ENCODE measurements at places on chromosomes 11 and 22.
A peak's percentile ranks its signal among the peaks of the same experiment; 100 is the strongest.

GRCh38 chr11:86606836-86607481, 65.5 kb downstream of the ME3 start:
- no peak for DNase-seq

GRCh38 chr22:28379951-28380350, 299.7 kb downstream of the TTC28 start:
- no peak for DNase-seq

GRCh38 chr11:34266090-34266912, 91.5 kb downstream of the ABTB2 start:
- no peak for DNase-seq

DNA sequence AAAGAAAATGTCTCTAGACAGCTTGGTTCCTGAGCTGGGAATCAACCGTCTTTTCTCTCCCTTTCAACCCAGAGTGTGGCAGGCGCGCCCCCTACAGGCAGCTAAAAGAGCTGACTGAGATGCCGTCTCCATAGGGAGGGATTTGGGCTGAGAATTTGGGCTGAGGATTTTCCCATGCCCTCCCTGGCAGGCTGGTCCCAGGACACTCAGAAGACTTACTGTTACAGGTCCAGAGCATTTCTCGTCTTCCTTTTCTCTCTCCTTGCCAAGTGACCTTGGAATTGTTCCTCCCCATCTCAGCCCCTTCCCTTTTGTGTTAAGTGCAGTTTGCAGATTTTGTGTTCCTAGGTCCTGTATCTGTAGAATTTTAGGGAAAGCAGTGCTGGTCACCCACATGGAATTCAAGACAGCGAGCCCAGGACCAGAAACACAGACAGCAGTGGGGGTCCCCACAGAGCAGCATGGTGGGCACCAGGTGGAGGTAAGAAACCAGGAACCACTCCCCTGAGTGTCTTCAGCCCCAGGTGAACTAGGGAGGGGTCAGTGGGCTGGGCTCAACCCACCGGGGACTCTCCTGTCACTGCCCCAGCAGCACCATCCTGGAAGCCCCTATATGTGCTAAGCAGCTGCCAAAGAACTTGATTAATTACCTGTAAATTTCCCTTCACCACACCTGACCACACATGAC, 9.9 kb upstream of the IGLL5 start:
- peak; percentile 53 for DNase-seq

DNA sequence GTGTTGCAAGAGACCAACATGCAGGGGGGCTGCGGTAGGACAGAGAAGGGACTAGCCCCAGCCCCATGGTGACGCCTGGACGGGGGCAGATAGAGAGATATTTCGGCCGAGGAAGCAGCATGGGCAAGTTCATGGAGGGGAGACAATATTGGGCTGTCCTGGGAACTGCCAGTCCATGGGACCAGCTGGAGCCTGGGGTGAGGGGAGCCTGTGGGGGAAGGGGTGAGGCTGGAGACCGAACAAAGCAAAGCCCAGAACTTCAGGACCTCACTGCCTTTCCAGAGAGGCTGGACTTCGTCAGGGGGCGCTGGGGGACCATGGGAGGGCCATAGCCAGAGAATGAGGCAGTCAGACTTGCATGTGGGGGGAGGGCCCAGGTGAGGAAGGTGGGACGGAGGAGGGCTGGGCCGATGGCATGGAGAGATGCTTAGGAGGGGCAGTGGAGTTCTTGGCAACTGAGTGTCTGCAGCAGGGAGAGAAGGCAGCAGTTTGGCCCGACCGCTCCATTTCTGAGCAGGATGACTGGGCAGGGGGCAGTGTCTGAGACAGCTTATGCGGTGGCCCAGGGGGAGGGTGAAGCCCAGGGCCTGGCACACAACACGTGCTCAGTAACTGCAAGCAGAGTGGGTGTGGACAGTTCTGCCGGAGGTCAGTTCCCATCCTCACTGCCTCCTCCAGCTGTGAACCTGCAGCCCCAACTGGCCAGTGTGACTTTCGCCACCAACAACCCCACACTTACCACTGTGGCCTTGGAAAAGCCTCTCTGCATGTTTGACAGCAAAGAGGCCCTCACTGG, 712 bp downstream of the UPK3A start:
- no peak for DNase-seq

DNA sequence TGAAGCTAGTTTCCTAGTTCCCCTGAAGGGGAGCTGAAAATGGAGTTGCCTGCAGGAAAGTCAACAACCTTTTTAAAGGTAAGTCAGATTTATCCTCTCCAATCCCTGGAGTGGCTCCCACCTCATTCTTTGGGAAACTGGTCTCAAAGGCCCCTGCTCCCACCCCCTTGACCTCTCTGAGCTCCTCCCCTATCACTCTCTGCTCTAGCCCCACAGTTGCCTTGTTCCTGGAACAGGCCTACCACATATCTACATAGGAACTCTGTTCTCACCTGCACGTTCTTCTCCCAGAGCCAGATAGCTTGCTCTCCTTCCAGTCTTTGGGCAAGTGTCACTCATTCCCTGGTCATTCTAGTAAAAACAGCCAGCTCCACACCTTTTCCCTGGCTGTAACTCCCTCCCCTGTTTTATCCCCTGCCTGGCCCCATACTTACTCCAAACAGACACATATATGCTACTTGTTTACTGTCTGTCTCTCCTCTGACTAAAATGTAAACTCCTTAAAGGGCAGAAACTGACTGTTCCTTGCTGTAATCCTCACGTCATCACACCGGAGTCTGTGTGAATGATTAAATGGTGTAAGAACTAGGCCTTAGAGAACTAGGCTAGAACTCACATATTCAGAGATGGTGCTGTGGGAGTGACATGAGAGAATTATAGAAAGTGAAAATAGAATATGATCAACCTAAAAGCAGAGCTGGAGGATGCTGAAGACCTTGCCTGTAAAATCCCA, 53.3 kb downstream of the TCF20 start:
- no peak for DNase-seq

DNA sequence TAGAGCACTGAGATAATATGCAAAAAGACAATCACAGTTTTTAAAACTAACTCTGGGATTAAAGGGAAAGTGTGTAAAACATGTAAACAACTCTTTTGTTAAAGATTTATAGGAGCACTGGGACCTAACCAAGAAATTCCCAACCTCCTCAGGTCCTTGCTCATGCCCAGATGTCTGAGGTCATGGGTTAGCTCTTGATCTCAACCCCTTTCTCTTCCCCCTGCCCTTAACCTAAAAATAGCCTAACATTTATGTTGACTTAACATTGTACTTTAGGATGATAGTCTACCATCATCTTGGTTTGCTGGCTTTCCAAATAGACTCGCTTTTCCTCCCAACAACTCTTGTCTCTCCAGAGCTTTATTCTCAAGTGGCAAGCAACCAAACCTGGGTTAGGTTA, 258.2 kb upstream of the FAT3 start:
- DNase-seq: no peak

- no peak for DNase-seq
These were observed 647.6 kb downstream of the BRD1 start for GRCh38 chr22:49179886-49180682.

DNA sequence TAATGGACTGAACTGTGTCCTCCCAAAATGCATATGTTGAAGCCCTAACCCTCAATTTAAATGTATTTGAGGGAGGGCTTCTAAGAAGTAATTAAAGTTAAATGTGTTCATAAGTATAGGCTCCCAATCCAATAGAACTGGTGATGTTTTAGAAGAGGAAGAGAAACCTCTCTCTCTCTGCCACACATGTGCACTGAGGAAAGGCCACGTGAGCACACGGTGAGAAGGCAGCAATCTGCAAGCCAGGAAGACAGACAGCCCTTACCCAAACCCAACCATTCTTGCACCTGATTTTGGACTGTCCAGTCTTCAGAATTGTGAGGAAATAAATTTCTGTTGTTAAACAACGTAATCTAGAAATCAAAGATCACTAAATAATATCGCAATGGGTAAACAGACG, 501.5 kb upstream of the ARHGAP42 start:
- DNase-seq: no peak

DNA sequence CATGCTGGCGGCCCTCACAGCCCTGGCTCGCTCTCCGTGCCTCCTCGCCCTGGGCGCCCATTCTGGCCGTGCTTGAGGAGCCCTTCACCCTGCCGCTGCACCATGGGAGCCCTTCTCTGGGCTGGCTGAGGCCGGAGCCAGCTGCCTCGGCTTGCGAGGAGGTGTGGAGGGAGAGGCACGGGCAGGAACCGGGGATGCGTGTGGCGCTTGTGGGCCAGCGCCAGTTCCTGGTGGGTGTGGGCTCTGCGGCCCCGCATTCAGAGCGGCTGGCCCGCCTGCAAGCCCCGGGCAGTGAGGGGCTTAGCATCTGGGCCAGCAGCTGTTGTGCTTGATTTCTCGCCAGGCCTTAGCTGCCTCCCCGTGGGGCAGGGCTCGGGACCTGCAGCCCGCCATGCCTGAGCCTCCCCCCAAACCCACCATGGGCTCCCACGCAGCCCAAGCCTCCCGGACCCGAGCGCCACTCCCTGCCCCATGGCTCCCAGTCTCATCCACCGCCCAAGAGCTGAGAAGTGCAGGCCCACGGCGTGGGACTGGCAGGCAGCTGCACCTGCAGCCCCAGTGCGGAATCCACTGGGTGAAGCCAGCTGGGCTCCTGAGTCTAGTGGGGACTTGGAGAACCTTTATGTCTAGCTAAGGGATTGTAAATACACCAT, 163.4 kb upstream of the LRRC4C start:
- no peak for DNase-seq

- no peak for DNase-seq
These were observed 514.7 kb downstream of the CNTN5 start for GRCh38 chr11:99535406-99535805.

DNA sequence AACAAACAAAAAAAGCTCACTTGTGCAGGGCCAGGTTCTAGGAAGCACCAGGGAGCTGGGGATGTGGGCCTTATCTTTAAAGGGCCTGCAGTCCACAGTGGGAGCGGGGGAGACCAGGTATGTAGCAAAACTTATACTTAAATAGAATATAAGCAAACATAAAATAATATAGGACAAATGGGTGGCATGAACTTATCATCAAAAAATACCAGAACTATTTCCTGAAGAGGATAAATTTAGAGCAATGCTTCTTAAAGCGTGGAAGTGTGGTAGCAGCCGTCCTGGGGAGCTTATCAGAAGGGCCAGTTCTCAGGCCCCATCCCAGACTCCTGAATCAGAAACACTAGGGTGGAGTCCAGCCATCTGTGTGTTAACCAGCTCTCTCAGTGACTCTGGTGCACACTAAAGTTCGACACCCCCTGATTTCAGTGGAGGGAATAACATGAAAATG, 9.3 kb downstream of the VPS26B start:
- DNase-seq: no peak

DNA sequence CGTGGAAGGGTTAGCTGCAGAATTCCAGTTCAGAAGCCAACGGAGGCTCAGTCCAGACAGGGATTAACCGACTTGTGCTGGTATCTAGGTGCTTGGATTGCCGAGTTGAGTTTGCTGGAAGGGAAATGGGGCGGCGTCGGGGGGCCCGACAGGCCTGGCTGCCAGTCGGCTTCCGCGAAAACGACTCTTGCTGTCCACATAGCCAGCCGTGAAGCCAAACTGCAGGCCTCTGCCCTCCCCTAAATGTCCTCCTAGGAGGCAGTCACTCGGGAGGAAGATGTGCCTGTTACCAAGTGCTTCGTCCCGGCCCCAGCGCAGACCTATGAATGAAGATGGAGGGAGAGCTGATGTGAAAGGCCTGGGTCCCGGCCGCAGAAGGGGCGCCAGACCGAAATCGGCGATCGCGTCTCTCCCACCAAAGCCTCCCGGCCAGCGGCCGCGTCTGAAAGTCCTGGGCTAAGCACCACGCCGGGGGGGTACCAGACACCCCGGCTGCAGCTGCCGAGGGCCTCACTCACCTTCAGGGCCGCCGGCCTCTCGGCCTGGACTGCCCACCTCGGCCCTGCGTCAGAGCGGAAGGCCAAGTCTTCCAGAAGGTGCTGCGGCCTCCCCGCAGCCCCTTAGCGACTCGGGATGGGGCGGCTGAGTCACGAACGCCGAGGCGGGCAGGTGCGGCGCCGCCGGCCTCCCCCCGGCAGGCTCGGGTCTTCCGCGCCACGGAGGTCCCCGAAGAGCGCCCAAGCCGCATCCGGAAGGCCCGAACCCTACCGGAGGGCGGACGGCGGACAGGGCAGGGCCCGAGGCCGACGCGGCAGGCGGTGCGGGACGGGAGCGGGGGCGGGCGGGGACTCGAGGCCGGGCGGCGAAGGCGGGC, 7.5 kb downstream of the DPAGT1 start:
- DNase-seq: no peak

- DNase-seq: peak; percentile 55
These were observed 36.2 kb downstream of the TBC1D22A start for GRCh38 chr22:46798366-46799350.

GRCh38 chr11:69947059-69947792, 128.0 kb upstream of the FGF3 start:
- no peak for DNase-seq

DNA sequence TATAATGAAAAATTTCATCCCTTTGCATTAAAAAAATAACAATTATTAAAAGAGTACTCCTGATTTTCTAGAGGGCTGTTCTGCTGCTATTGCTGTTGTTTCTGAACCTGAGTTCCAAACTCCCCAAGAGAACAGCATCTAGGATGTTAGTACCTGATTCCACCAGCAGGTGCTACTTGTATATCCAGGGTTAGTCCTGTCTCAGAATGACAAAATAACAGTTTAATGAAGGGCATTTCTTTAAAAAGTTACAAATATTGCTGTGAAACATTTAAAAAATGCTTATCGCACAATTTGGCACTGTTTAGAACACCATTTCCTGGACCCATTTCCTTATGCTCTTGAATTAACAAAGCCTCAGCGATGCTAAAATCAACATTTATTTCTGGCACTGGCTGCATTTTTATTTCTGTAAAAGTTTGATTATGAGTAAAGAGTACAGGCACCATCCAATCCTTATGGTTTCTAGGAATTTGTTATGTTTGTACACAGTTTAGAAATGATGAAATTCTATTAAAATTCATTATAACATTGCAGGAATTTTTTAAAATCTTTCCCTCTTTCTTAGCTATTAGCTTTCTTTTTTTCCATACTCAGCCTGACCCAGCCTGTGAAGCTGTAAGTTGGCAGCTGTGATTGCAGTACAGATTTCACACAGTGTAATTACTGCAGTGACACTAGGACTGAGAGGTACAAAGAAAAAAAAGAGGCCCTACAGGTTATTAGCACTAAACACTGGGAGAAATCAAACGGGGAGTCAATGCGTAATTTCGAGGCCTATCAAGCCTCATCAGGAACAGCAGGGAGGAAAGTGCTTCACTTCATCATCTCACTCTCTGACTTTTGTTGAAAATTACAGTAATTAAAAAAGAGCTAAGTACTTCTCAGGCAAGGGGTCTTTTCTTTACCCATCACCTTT, 208.8 kb downstream of the DCDC1 start:
- DNase-seq: no peak

DNA sequence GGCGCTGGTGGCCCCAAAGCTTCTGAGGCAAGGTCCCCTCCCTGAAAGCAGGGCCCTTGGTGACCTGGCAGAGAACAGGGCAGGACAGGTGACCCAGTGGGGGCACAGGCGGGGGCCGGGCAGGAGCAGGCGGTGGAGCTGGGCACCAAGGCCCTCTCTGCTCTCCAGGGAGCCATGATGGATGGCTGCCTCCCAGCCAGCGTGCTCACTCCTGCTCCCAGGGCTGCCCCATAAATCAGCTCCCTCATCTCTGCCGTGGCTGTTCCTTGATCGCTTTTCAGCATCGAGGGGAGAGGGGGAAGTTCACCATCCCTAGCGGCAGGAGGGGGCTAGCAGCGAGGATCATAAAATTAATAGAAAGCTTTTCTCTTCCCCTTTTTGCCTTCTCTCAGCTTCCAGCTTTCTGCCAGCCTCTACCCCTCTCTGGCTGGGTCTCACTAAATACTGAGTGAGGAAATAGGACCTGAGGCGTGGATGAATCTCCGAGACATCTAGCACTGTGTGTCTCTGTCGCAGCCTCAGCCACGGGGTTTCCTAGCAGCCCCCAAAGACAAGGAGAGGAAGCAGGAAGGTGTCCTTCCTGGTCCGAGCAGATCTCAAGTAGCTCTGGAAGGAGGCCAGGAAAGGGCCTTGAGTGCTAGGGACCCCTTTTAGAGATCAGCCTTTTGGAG, 22.2 kb upstream of the ELFN2 start:
- no peak for DNase-seq
